Activated CD8-positive, alpha-beta memory T cell treated with anti-CD3 and anti-CD28 coated beads, Interleukin-2, amount 10 ng/mL, durations not matched to agents 7 days and 5 days (primary cell): ENCODE measurements at places on chromosomes 12 and 14.

DNA sequence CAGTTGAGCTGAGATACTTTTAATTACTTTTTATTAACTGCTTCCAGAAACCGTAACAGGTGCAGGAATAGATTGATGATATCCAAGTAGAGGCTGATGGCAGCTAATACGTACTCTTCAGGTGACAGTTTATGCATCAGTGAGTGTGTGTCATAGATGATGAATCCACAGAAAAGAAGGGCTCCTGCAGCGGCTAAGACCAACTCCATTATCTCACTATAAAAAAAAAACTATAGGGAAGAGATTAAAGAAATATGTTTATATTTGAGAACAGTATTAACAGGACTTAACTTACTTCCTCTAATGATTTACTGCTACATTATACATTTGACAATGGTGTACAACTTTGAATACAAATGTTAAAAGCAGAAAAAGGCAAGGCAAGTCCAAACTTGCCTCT, 7.4 kb upstream of the LLPH start:
- no peak for DNase-seq

DNA sequence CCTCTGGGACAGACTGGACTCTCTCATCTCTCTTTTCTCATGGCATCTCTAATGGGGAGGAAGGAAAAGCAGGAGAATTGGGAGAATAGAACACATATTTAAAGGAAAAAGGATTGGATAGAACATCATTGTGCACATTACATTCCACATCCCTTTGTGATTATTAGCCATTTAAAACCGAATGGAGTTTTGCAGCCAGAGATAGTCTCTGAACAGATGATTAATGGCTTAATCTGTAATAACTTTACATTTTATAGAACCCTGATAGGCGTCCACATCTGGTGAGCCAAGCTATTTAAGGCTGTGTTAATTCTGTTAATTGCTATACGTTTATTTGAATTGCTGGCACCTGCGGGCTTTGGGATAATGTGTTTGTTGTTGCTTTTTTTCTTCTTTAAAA, 487.3 kb downstream of the NRXN3 start:
- no peak for DNase-seq

DNA sequence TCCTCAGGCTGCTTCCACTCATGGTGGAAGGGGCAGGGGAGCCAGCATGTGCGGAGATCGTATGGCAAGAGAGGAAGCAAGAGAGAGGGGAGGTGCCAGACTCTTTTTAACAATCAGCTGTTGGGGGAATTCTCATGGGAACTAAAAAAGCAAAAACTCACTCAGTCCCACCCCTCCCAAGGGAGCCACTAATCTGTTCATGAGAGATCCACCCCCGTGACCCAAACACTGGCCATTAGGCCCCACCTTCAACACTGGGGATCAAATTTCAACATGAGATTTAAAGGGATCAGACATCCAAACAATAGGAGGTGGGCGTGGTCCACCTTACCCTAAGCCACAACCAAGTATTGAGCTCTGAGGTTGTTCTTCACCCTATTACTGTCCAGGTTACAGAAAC, 375.1 kb downstream of the GRIN2B start:
- DNase-seq, result no peak

DNA sequence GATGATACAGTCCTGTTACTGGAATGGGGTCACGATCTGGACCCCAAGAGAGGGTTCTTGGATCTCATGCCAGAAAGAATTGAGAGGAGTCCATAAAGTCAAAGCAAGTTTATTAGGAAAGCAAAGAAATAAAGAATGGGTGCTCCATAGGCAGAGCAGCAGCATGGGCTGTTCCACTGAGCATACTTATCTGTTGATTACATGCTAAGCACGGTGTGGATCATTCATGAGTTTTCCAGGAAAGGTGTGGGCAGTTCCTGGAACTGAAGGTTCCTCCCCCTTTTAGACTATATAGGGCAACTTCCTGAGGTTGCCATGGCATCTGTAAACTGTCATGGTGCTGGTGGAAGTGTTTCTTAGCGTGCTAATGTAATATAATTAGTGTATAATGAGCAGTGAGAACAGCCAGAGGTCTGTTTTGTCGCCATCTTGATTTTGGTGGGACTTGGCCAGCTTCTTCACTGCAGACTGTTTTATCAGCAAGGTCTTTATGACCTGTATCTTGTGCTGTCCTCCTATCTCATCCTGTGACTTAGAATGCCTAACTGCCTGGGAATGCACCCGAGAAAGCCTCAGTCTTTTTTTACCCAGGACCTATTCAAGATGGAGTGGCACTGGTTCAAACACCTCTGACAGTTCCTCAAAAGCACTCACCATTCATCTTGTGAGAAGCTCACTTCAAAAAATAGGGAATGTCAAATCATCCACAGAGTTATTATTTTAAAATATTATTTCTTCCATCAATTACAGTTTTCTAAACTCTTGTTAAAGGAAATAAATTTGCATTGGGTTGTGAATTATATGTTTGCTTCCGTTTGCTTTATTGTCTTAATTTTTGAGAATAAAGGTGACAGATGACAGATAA, 1358.8 kb upstream of the TMEM132C start:
- peak; percentile 42 for DNase-seq

GRCh38 chr12:46110223-46110611, 119.8 kb upstream of the SCAF11 start:
- DNase-seq, result no peak

DNA sequence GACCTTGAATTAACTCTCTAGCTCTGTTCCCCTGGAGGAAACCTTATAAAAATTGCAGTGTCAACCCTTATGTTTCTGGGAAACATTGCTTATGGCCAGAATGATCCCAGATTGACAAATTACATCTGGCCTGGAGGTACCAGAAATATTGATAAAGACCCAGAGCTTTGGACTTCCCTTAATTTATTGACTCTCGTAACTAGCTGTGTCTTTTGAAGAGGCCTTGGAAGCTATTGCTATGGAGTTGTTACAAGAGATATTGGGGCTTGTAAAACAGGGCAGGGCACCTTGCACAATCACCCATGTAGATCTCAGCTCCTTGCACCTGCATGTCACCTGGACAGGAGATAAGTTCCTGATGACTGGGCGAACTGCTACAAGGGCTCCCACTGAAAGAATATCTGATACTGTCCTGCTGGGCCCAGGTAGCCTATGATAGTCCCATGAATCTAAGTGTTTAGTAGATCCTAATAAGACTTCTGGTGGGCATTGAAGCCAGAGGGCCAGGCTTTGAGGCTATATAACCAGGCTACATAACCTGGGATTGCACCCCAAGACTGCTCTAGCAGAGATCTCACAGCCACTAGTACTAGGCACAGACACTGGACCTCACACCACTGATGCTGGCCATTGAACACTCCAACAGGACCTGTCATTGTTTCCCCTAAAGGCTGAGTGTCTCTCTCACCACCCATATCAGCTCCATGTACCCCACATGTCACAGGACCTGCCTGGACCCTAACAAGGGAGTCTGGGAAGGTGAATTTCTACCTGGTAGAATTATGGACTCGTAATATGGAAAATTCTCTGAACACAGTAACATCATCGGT, 135.7 kb upstream of the PWP1 start:
- no peak for DNase-seq

DNA sequence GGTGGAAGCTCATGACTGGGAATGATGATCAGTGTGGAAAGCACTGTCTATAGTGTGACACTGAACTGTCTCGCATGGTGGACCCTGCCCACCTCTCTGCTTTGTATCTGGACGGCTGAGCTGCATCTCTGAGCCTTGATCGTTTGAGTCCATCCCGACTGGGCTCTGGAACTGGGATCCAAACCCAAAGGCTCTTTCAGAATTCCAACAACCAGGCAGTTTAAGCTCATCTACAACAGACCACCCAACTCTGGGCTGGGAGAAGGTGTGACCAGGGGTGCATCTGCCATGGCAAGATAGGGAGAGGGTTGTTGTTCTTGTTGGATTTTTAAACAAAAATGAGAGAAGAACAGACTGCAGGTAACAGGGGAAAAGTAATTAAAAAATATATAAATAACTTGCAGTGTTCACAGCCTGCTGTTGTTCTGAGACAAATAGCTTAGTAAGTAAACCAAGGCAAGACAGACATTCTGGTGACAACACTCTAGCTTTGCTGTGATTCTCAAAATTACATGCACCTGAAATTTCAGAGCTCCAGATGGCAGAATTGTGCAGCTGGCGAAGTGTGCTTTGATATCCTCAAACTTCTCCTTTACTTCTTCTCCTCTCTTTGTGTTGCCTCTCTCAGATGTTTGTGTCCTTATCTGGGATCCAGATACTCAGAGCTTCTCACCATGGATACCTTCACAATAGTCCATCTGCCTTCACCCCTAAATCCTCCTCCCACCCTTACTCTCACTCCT, 209.6 kb downstream of the EMP1 start:
- DNase-seq, result no peak

- no peak for DNase-seq
Measured at GRCh38 chr12:113054948-113055486, 1.5 kb upstream of the DTX1 start.

DNA sequence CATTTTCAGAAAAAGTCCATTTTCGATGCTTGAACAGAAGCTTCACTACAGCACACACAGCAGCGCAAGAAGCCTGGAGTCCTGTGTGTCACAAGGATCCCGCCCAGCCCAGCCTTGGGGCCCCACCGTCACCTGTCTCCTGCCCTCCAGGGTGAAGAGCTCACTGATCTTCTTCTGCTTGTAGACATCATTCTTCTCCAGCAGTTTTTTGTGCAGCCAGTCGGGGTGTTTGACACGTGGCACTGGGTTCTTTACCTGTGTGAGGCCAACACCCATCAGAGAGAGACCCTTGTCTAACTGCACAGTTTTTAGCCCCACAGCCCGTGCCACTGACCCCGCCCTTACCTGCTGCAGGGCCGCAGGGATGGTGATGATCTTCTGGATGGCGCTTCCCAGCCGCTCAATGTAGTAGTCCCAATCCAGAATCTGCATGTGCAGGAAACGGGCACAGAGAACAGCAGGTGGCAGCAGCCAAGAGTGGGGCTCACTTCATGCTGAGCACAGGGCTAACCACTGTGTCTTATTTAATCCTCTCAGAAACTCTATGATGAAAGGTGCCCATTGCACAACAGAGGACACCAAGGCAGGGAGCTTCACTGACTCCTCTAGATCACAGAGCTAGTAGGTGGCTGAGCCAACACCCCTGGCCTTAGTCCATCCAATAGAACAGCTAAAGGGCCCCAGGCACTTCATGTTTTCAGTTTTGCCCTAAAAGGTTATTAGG, 30.0 kb downstream of the POLE start:
- no peak for DNase-seq

GRCh38 chr12:46835785-46836184, 10.0 kb upstream of the SLC38A4 start:
- DNase-seq, result no peak

DNA sequence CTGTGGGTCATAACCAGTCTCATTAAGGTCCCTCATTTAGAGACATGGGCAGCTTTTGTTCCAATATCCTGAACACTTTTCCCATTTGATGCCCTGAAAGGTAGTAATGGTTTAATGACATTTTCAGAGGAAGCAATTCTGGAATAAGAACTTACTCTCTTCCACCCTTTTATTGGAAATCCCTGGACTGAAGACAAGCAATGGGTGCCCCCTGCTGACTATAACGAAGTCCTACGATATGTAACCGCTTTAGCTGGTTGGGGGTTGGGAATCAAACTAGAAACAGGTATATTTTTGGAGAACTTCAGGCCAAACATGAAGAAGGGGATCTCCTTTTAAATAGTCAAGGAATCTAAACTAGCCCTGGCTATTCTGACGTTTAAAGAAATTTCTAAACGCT, 20.5 kb downstream of the SARNP start:
- no peak for DNase-seq

DNA sequence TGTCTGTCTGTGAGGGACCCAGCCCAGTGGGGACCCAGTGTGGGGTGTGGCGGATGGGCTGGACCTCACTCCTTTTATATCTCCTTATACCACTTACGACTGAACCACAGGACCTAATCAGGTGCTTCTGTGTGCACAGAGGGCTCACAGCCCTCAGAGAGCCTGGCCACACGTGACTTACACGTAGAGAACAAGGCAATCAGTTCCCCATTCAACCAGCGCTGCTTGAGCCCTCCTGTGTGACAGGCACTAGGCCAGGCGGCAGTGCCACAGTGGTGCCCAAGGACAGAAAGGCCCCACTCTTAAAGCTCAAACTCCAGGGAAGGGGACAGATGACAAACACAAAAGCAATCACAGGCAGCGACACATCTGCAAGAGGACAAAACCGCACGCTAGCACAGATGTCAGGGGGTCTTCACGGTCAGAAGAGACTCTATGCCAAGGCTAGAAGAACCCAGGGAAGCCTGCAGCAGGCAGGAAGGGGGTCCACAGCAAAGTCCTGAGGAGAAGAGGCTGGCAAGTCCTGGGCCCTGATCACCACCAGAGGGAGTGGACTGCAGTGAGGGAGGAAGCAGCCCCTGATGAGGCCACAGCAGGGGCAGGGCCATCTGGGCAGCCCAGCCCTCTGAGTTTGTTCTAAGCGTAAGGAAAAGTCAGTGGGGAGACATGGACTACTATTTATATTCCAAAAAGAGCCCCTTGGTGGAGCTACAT, 39.3 kb downstream of the SETD3 start:
- DNase-seq, result no peak

DNA sequence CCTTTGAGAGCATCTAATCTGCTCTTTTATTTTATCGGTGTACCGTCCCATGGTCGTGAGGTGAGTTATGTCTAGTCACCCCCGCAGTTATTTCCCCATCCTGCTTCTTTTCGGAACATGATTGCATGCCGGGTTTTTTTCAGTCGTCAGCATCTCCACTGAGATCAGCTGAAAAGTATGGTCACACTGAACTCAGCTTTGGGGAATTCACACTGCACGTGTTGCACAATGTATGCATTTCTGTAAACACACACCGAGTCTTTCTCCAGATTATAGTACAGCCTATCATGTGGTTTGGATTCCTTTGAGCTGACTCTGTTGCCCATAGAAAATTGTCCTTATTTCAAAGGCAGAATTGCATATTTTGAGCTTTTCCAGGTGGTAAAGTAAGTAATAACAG, 24.6 kb downstream of the PLXNC1 start:
- DNase-seq, result no peak

DNA sequence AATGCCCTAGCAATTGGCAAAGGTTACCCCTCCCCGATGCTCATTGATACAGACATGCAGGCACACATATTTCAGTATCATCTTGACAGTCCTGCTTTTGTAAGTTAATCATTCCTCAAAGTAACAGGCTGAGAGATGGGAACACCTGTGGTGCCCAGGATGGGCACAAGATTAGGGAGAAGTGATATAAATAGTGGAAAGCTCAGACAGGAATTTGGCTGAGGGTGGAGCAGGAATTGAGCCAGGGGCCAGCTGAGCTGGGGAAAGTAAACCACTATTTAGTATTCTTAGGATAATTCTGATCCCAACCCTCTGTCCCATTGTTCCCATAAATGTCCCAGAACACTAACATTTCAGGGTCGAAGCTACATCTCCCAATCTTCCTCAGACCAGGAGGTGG, 38.3 kb downstream of the DAO start:
- no peak for DNase-seq
